ENCODE measurements at places on chromosomes 4 and X.

DNA sequence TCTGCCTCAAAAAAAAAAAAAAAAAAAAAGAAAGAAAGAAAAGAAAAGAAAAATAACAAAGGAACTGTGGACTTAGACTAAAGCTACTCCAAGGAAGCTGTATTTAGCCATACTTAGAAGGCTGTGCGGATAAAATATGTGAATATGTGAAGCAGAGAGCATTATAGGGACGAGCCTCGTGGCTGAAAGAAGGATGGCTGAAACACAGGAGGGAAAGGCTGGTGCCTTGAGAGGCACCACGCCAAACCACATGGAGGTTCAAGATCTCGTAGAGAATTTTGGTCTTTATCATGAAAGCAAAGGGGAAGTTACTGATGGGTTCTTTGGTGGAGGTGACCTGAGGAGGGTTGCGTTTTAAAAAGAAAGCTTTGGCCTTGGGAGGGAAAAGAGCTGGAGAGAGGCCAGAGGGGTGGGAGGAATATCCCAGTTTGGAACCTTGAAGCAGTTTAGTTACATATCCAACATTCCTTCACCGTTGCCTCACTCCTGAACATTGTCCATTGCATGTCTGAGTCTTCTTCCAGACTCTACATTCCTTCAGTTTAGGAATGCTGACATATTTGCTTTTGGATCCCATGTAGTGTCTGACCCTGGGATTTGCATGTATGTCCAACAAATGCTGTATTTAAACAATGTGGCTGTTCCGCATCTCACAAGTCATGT lies 82.5 kb downstream of the CPE start:
- DNase-seq = peak; percentile 72

DNA sequence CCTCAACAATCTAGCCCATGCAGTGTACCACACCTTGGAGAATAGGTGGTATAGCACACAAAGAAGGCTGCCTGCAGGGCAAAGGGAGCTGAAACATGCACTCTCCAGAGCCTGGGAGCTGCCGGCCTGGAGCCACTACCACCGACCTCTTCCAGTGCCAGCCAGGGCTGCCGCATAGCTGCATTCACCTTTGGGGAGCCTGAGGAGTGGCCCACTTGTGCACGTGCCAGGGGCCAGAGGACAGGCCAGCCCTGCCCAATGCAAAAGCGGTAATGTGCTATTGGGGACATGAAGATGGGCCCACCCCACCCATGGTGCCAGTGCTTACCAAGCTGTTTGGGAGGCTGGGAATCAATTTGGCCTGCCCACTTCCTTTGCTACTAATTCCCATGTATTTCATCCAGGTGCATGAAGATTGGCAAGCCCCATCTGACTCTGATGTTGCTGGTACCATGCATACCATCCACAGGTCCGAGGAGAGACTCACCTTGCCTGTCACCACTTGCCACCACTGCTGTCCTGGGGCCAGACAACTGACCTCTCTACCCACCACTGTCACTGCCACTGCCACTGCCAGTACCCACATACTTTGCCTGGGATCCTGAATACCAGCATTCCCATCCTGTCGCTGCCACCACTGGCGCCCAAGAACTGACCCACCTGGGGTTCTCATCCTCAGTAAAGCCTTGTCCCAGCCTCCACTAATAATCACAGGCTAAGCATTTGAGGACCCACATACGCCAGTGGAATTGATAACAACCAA lies 506.9 kb downstream of the MAGEB5 start:
- DNase-seq = no peak

DNA sequence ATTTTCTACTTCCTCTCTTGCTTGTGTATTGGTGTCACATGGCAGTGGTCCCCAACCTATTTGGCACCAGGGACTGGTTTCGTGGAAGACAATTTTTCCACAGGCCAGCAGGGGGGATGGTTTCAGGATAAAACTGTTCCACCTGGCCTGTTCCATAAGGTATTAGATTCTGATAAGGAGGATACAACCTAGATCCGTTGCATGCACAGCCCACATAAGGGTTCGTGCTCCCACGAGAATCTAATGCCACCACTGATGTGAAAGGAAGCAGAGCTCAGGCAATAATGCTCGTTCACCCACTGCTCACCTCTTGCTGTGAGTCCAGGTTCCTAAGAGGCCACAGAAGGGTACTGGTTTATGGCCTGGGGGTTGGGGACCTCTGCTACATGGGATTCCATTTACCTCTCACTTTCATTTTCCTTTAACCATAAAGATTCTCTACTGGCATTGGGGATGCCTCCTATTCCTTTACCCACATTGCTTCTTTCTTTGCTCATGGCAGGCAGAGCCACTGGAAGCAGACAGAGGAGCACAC lies 38.1 kb downstream of the SEC31A start:
- DNase-seq = no peak

DNA sequence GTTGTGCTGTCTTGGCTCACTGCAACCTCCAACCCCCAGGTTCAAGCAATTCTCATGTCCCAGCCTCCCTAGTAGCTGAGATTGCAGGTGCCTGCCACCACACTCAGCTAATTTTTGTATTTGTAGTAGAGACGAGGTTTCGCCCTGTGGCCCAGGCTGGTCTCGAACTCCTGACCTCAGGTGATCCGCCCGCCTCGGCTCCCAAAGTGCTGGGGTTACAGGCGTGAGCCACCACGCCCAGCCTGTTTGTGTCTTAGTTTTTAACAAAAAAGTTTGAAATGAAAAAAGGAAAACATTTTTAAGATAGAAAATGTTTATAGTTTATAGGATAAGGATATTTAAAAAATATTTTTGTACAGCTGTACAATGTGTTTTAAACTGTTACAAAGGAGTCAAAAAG lies 62.4 kb downstream of the CAPN6 start:
- DNase-seq = no peak

- DNase-seq = no peak
Observed at GRCh38 chr4:9925750-9926439, 95.4 kb downstream of the SLC2A9 start.

Measured in EL (cell line).